Cardiac muscle cell (in vitro differentiated cells and primary cell): ENCODE measurements at places on chromosomes 5 and 9. TPM values are rescaled to one million over a fixed set of nuclear protein-coding genes. Genes with fewer than 3 reads are reported as not detected.

The PCDHB8 gene
- total RNA-seq: 17.2 and 20.8 TPM in 2 replicates

The GABRA6 gene
- total RNA-seq: not detected in 2 replicates

DNA sequence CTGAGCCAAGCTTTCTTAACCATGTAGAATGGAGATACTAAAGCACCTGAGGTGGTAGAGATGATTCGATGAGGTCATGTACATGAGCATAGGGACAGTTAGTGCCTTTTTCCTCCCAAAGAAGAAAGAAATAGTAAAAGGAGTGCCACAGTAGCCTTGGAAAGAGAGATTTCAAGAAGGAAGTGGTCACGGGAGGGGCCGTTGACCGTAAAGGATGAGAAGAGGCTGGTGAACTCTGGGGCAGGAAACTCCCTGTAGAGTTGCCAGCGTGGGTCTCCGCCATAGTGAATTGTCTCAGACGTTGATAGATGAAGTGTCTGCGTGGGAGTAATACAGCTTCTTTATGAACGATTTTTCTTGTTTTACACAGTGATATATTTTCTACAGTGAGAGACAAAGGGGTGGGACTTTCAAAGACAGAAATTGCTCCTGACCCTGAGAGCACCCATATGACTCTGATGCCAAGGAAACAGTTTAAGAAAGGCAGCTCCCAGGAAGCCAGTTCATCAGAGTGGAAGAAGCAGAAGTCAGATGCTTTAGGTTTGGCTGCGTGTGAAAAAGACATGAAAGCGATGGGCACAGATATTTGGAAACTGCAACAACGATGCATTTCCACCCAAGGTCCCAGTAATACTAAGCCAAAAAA is 41.3 kb downstream of the UGCG start:
- DNase-seq: peak; percentile 79

The FBP2 gene
- not detected in 2 replicates for total RNA-seq

The ADAM19 gene
- 8.8 and 11.5 TPM in 2 replicates for total RNA-seq

DNA sequence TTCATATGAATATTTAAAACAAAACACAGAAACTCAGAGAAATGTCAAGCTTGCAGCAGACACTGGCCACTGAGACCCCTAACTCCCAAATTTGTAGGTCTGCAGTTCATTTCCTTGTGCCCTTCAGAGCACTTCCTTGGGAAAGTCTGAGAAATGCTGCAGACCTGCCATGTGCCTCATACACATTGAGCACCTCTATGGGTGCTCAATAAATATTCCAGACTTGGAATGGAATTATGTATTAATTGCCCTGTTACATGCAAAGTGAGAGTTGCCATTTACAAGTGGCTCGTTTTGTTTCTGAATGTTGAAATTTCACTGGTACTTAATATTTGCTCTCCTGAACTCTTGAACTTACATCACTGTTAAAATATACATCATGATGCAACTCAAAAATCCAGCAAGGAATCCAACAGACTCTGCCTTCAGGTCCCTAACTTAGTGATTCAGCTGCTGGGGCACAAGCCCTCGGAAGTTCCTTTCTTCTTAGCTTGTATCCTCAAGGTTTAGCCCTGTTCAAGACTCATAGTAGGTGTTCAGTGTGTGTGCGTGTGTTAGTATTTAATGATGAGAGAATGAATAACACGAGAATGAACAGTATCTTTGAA is 90.6 kb downstream of the PTCD2 start:
- DNase-seq: peak; percentile 55

- DNase-seq: peak; percentile 81
Observed at GRCh38 chr9:120619751-120620655, 40.0 kb upstream of the CDK5RAP2 start.

GRCh38 chr9:77440057-77440456 is 208.1 kb downstream of the GNA14 start:
- DNase-seq: no peak

The PCDHGB3 gene
- total RNA-seq: 0.71 and 1.2 TPM in 2 replicates

The C5orf52 gene
- total RNA-seq: not detected in 2 replicates

DNA sequence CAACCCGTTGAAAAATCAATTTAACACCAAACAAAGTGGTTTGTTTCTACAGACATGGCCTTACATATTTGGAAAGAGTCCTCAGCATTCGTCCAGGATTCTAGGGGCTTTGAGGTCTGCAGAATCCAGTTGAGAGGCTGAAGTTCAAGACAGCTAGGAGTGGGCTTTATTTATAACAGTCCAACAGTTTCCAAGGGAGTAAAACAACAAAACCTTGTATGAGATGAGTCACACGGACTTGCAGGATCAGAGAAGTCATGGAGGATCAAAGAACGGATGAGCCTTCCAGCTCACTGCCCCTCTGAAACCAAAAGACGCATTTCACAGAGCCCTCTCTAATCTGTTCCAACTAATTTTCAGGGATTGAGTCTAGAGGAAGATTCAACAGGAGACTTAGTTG is 11.1 kb upstream of the ESM1 start:
- DNase-seq: peak; percentile 16

DNA sequence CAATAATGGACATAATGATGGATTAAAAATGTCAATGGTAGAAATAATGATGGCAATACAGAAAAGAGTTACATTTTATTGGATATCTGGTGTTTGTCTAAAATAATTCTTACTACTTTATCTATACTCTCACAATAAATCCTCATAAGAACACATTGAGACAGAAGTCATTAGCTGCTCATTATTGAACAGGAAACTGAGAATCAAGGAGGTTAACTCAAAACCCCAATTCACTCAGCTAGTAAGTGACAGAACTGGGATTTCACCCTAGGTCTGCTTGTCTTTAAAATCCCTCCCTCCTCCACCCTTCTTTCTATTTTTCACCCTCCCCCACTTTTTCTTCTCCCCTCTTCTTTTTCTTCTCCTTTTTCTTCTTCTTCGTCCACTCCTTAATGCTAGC is 285.8 kb upstream of the TNC start:
- DNase-seq: no peak

The NR4A3 gene
- 0.49 and 1.5 TPM in 2 replicates for total RNA-seq
